ENCODE measurements at places on chromosomes 5 and 9.

DNA sequence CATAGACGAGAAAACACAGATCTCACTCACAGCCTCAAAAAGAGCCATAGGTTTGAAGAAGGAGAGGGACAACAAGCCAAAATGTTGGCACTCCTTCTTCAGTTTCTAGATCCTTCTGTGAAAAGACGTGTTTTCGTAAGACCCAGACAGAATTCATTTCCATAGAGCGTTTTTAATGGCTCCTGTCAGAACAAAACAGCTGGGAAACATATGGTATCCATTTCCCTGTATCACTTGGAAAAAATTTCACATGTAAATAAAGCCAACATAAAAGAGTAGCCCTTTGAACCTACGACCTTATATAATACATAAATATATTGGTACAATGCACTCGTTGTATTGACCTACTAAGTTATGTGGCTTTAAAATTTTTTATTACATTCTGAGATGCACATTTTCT, 108.1 kb downstream of the SNCAIP start:
- DNase-seq = no peak

GRCh38 chr9:127898433-127899127, 823 bp downstream of the ST6GALNAC6 start:
- DNase-seq = no peak

- no peak for DNase-seq
Measured at GRCh38 chr5:444226-444625, 1.2 kb downstream of the EXOC3 start.

DNA sequence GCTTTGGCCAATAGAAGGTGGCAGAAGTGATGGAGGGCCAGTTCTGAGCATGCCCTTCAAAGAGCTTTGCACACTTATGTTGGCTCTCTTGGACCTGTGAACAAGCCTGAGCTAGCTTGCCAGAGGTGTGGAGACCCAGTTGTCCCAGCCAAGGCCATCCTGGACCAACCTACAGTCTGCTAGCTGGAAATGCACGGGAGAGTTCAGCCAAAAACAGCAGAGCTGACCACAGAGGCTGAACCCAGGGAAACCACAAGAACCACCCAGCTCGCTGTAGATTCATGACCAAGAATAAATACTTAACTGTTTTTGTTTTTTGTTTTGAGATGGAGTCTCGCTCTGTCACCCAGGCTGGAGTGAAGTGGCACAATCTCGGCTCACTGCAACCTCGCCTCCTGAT, 65.4 kb upstream of the HAND1 start:
- no peak for DNase-seq

GRCh38 chr9:7388755-7389154, 410.8 kb downstream of the DMAC1 start:
- DNase-seq = no peak

DNA sequence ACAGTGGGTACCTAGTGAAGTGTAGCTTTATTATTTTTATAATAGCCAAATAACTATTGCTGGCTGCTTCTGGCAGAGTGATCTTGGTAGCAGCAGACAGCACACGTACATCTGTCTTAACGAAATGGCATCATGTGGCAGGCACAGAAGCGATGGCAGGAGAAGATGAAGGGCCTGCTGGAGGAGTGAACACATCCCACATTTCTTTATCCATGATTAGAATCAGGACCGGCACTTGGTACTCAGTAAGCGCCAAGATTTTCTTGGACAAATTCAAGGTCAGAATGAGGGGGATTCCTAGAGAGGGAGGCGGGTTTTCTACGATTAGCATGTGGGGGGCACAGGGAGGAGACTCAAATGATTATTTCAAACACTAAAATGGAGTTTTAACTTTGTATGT, 23.0 kb upstream of the ZNF366 start:
- DNase-seq = no peak

DNA sequence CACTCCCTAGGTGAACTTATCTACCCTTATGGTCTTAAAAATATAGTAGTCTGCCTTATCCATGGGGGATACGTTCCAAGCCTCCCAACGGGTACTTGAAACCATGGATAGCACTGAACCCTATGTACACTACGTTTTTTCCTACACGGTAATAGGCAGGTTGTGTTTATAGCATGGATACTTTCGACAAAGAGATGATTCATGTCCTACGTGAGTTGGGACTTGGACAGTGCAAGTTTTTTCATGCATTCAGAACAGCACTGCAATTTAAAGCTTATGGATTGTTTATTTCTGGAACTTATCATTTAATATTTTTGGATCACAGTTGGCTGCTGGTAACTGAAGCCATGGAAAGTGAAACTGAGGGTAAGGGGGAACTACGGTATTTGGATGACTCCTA, 88.1 kb downstream of the CNTLN start:
- no peak for DNase-seq

- no peak for DNase-seq
Measured at GRCh38 chr9:131579789-131580211, 34.5 kb downstream of the PRRT1B start.

DNA sequence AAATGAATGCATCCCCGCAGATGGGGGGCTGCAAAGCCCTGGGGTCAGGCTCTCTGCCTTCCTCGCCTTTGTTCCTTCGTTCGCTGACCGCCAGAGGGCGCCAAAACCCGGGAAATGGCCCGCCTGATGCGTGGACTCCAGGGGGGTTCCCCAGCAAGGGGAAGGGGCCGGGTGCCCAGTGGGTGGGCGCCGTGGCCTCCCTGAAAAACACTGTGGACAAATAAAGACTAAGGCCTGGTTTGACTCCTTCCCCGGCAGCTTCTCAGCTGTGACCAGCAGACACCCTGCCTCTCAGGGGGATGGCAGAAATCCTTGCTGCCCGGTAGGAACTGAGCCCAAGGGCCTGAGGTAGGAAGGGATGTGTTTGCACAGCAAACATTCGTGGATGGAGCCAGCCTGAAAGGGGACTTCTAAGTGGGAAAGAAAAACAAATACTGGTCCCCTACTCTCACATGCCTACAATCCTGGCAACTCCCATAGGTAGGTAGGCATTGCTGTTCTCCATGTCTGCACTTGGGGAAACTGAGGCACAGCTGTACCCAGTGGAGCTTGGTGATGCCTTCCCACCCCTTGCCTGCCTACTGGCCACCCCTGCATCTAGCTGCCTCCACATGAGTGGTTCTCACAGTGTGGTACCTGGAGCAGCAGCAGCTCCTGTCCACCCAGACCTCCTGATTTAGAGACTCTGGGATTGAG, 57.7 kb downstream of the DUSP1 start:
- DNase-seq = no peak

DNA sequence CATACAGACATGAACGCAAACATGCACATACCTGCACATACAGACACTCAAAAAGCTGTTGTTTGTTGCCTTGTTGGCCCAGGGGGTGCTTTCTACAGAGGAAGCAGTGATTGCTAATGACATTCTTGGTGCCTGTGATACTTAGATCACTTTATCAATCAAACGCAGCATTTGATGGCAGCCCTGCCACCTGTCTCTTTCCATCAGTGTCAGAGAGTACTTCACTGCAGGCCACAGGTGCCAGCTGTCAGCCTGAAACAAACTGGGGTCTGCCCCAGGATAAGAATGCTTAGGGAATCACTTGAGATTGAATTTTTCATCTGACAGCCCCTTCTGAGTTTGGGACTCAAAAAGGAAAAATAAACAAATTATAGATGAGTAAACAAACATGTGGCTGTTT, 388.9 kb upstream of the SGCD start:
- DNase-seq = no peak

GRCh38 chr5:96408210-96408777, 24.8 kb downstream of the PCSK1 start:
- DNase-seq = no peak

GRCh38 chr9:95399261-95399660, 81.8 kb upstream of the FANCC start:
- DNase-seq = no peak
